ENCODE measurements at places on chromosomes 5 and 9. TPM values are rescaled to one million over a fixed set of nuclear protein-coding genes. Genes with fewer than 3 reads are reported as not detected.

DNA sequence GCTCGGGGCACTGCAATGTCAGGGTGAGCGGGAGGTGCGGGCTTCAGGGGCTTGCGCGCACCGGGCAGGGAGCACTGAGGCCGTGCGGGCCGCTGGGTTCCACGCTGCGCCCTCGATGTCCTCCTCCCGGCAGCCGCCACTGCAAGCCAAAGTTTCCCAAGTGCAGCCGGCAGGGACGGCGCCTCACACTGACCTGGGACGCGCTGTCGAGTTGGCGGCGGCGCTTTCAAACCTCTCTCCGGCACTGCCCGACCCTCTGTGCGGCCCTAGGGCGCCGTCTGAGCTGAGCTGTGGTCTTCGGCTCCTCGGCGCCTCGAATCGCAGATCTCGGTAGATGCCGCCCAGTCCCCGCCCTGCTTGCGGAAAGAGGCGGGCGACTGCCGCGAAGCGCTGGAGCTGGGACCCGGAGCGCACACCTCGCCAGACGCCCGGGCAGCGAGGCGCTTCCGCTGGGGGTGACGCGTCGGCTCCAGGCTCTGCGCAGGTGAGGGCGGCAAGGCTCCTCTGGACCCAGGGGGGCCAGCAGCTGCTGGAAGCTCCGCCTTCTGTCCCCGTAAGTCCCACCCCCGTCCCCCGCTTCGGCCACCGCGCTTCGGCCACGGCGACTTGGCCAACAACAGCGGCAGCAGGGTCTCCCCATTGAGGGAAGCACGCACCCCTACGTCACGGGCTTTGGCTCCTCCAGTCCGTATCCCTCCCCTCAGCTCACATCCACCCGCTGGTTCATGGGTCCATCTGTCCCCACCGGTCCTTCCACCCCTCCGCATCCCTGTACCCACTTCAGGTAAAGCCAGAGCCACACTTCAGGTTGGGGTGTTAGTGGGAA, at the start of gene ANKRD34B:
ANKRD34B (minus strand) TSS at position 320 of the 826 bp plus-strand sequence. CDS start 10,261 bp downstream, outside the sequence.
- H3K27me3 ChIP-seq = peaks cover 76% of the 10 kb centered on the region
- peaks cover 17% of the 10 kb centered on the region for H3K4me1 ChIP-seq
- H3K36me3 ChIP-seq = no peaks in the 10 kb centered on the region
- peak within 1 kb of the TSS; percentile 47 for H3K4me3 ChIP-seq

- H3K36me3 ChIP-seq = no peaks in the 10 kb centered on the region
- H3K27me3 ChIP-seq = no peaks in the 10 kb centered on the region
- no peaks in the 10 kb centered on the region for H3K4me1 ChIP-seq
- no peak overlapping the region for H3K27ac ChIP-seq
Measured at GRCh38 chr5:163248871-163249270, 188.5 kb upstream of the CCNG1 start.

The C9orf50 gene
- total RNA-seq = not detected

The FASTKD3 gene
- total RNA-seq = 11.6 TPM

DNA sequence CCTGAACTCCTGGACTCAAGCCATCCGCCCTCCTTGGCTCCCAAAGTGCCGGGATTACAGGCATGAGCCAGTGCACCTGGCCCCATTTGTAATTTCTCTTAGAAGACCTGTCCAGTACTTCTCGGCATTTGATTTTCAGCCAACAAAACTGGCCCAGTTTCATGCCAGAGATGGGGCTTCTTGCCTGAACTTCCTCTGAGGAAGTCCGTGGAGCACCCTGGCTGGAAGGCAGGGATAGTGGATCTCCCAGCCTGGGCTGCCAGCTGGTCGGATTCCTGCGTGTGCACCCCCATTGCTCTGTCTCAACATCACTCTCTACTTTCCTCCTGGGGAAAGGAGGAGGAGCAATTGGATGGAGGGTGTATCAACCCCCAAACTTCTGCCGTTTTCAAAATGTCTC, 39.0 kb downstream of the FAM78A start:
- DNase-seq = no peak
- H3K27ac ChIP-seq = peak overlapping the region; percentile 20
- no peaks in the 10 kb centered on the region for H3K27me3 ChIP-seq

DNA sequence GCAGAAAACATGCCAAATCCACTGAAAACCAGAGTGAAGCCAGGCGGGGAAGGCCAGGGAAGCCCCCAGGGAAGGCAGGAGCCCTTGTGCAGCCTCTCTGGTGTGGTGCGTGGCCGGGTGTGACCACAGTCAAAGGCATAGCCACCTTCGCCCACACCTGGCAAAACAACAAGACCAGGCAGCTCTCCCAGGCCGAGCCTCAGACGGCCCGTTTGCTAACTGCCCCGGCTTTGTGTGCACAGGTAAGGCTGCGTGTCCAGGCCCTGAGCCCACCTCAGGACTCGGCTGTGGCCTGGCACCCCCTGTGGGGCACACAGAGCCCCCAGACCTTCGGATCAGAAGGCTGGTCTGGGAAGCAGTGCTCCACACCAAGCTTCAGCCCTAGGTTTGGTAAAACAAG, 6.1 kb downstream of the TMEM250 start:
- no peak overlapping the region for H3K27ac ChIP-seq
- H3K4me1 ChIP-seq = peaks cover 43% of the 10 kb centered on the region
- H3K4me3 ChIP-seq = no peak overlapping the region
- DNase-seq = no peak

GRCh38 chr5:141960018-141960417, 2.0 kb upstream of the PCDH12 start:
- no peaks in the 10 kb centered on the region for H3K36me3 ChIP-seq
- DNase-seq = no peak
- no peaks in the 10 kb centered on the region for H3K27me3 ChIP-seq
- no peak overlapping the region for H3K27ac ChIP-seq
- H3K4me1 ChIP-seq = no peaks in the 10 kb centered on the region

DNA sequence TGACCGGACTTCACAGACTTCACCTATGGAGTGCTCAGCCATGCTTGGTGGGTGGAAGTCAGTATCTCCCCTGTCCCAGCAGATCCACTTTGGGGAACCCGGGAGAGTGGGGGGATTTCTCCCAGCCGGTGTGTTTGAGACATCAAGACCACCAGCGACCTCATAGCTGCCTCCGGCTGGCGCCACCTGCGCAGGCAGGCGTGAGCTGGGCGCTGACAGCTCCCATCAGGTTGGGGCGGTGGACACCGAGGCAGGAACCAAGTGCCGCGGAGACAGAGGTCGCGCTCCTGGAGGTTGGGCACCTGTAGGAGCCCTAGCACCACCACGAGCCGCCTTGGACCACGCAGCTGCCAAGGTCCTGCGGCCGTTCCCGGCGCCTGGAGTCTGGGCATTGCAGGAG, 124.0 kb upstream of the LARP1 start:
- no peaks in the 10 kb centered on the region for H3K36me3 ChIP-seq
- H3K4me1 ChIP-seq = no peaks in the 10 kb centered on the region
- no peak overlapping the region for H3K4me3 ChIP-seq
- DNase-seq = no peak
- H3K27ac ChIP-seq = no peak overlapping the region

- no peak for DNase-seq
- H3K27me3 ChIP-seq = no peaks in the 10 kb centered on the region
- no peak overlapping the region for H3K4me3 ChIP-seq
- H3K36me3 ChIP-seq = no peaks in the 10 kb centered on the region
- no peak overlapping the region for H3K27ac ChIP-seq
Measured at GRCh38 chr5:128920345-128921215, 44.7 kb upstream of the SLC27A6 start.

DNA sequence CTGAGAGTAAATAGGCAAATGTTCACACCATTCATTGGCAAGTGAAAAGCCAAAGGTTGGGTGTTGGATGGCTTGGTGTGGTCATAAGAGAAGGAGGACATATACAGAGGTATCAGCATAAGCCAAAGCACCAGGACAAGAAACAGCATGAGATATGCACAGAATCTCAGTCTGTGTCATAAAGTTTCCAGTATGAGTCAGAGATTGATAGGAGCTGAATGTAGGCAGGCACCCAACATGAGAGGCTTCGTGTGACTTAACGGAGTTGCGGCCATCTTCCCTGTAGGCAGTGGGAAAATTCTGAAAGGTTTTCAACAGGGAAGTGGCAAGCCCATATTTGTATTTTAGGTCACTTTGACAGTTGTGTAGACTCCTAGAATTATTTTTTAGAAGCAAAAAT, 54.5 kb downstream of the SNCAIP start:
- H3K36me3 ChIP-seq = no peaks in the 10 kb centered on the region
- no peaks in the 10 kb centered on the region for H3K4me1 ChIP-seq
- no peak overlapping the region for H3K4me3 ChIP-seq
- H3K27ac ChIP-seq = no peak overlapping the region
- no peak for DNase-seq
- no peaks in the 10 kb centered on the region for H3K27me3 ChIP-seq

DNA sequence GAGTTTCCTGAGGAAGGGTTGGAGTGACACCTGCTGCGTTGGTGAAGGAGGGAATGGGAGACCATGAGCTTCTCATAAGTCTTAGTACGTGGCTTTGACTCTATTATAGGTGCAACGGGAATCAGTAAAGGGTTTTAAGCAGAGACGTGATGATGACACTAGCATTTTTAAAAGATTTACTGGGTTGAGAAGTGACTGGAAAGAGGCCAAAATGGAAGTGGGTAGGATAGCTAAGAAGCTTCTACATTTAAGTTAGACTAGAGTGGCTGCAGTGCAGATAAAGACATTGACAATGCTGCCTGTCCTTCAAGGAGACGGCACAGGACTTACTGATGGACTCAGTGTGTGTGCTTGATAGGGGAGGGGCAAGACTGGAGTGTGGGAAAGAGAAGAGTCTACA, 6.2 kb downstream of the GAPT start:
- no peak for DNase-seq
- no peaks in the 10 kb centered on the region for H3K4me1 ChIP-seq
- H3K27ac ChIP-seq = no peak overlapping the region
- H3K36me3 ChIP-seq = no peaks in the 10 kb centered on the region

GRCh38 chr9:127419348-127419747, 4.8 kb upstream of the ZNF79 start:
- no peaks in the 10 kb centered on the region for H3K36me3 ChIP-seq
- H3K27me3 ChIP-seq = no peaks in the 10 kb centered on the region
- no peak for DNase-seq
- H3K27ac ChIP-seq = no peak overlapping the region
- peaks cover 19% of the 10 kb centered on the region for H3K4me1 ChIP-seq
- no peak overlapping the region for H3K4me3 ChIP-seq

The TEX53 gene
- total RNA-seq = not detected

The TLR4 gene
- 2.2 TPM for total RNA-seq

- H3K4me1 ChIP-seq = no peaks in the 10 kb centered on the region
- no peaks in the 10 kb centered on the region for H3K27me3 ChIP-seq
- H3K36me3 ChIP-seq = no peaks in the 10 kb centered on the region
- H3K27ac ChIP-seq = peak overlapping the region; percentile 35
- H3K4me3 ChIP-seq = no peak overlapping the region
- DNase-seq = no peak
Measured at GRCh38 chr9:106066940-106067524, 372.7 kb downstream of the TMEM38B start.

- H3K4me1 ChIP-seq = no peaks in the 10 kb centered on the region
- H3K27ac ChIP-seq = peak overlapping the region; percentile 83
- DNase-seq = peak; percentile 28
- H3K27me3 ChIP-seq = no peaks in the 10 kb centered on the region
- H3K4me3 ChIP-seq = peak overlapping the region; percentile 55
- peaks cover 7% of the 10 kb centered on the region for H3K36me3 ChIP-seq
Measured at GRCh38 chr9:128160603-128160987, 530 bp downstream of the BBLN start.

DNA sequence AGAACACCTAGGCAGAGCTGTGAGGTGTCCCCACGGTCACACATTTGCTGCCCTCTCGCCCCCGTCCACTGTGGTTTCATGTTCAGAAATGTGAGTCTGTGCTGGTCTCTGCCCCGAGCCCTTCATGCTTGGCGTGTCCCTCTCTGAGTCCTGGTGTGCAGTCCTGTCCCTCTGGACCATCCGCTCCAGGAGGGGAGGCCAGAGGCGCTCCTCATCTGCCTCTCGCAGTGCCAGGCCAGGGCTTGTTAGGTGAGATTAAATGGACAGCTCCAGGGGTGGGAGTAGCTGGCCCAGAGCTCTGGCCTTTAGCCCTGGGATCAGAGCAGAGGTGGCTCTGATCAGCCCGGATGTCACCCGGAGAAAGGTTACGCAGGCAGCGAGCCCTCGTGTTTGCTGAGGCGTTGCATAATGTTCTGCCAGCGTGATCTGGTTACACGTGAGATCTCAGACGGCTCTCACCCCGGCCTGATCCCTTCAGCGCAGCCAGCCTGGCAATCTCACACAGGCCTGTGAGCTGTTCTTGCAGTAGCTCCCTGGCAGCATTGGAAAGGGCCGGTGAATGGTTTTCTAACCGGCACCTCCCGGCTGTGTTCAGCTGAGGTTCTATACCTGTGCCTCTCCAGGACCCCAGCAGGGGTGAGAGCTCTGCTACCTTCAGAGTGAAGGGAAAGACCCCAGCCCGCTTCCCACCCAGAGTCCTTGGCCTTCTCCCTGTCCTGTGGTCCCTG, 24.5 kb downstream of the PTGES2 start:
- peak overlapping the region; percentile 70 for H3K27ac ChIP-seq
- H3K36me3 ChIP-seq = peaks cover 12% of the 10 kb centered on the region
- DNase-seq = no peak
- no peak overlapping the region for H3K4me3 ChIP-seq
- H3K4me1 ChIP-seq = peaks cover 41% of the 10 kb centered on the region
- no peaks in the 10 kb centered on the region for H3K27me3 ChIP-seq

GRCh38 chr5:32419791-32420190, 24.7 kb downstream of the ZFR start:
- no peak overlapping the region for H3K27ac ChIP-seq
- no peak for DNase-seq
- peaks cover 24% of the 10 kb centered on the region for H3K36me3 ChIP-seq
- no peaks in the 10 kb centered on the region for H3K27me3 ChIP-seq
- no peak overlapping the region for H3K4me3 ChIP-seq
- H3K4me1 ChIP-seq = peaks cover 17% of the 10 kb centered on the region

DNA sequence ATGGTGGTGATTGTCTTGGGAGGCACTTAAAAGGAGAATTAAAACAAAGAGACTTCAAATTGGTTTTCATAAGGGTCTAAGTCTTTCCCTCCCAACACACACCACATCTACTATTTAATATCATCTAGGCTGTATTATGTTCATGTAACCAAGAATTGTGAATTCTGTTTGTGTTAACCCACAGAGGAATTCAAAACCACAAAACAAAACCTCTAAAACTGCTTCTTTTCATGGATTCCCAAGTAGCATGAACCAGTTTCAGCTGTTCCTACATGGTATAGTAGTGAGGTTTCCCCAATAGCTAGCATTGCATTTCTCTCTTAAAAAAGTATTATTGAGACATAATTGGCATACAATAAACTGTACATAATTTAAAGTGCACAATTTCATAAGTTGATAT, 283.8 kb downstream of the CD180 start:
- DNase-seq = no peak
- H3K27me3 ChIP-seq = no peaks in the 10 kb centered on the region
- no peaks in the 10 kb centered on the region for H3K36me3 ChIP-seq
- H3K27ac ChIP-seq = no peak overlapping the region
- no peak overlapping the region for H3K4me3 ChIP-seq
